ENCODE measurements at places on chromosomes 1 and 21. TPM values are rescaled to one million over a fixed set of nuclear protein-coding genes. Genes with fewer than 3 reads are reported as not detected.

The PIK3R3 gene
- polyA plus RNA-seq: 3.7 TPM

The LCE1C gene
- polyA plus RNA-seq: 0.23 TPM

The BTBD8 gene
- 0.44 TPM for polyA plus RNA-seq

The PLA2G2F gene
- not detected for polyA plus RNA-seq

Data from stomach (tissue), 19 donors.